ENCODE measurements at places on chromosomes 4 and X. TPM values are rescaled to one million over a fixed set of nuclear protein-coding genes. Genes with fewer than 3 reads are reported as not detected.

The DMRTC1 gene
- not detected for total RNA-seq

The YIPF7 gene
- not detected for total RNA-seq

The GPR50 gene
- not detected for total RNA-seq

The QDPR gene
- total RNA-seq: 46.7 TPM

The TLR3 gene
- 0.39 TPM for total RNA-seq

The CYSLTR1 gene
- not detected for total RNA-seq

The SHROOM2 gene
- total RNA-seq: 0.61 TPM

The TEX13D gene
- total RNA-seq: not detected

The ITM2A gene
- total RNA-seq: not detected

The CDS1 gene
- total RNA-seq: 0.75 TPM

The FAT4 gene
- total RNA-seq: 2.7 TPM

The MAGEA3 gene
- 2.7 TPM for total RNA-seq

The CCDC149 gene
- total RNA-seq: 2.1 TPM

The EDA gene
- total RNA-seq: 0.76 TPM

The RPS6KA6 gene
- 3.1 TPM for total RNA-seq

All from A549 treated with ZK216348 at 1 μM for 4 hours (cell line).